Liver (tissue), 10 donors: ENCODE measurements at places on chromosomes 11 and 22. TPM values are rescaled to one million over a fixed set of nuclear protein-coding genes. Genes with fewer than 3 reads are reported as not detected.

GRCh38 chr11:83711106-83711527 lies 424.9 kb upstream of the CCDC90B start:
- DNase-seq = no peak

DNA sequence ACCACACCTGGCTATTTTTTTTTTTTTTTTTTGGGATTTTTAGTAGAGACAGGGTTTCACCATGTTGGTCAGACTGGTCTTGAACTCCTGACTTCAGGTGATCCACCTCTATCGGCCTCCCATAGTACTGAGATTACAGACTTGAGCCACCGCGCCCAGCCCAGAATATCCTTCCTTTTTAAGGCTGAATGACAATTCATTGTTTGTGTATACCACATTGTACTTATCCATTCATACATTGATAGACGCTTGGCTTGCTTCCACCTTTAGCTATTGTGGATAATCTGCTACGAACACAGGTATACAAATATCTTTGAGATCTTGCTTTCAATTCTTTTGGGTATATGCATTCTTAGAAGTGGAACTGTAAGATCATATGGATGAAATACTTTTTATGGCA lies 10.8 kb upstream of the RASSF10 start:
- DNase-seq = no peak

DNA sequence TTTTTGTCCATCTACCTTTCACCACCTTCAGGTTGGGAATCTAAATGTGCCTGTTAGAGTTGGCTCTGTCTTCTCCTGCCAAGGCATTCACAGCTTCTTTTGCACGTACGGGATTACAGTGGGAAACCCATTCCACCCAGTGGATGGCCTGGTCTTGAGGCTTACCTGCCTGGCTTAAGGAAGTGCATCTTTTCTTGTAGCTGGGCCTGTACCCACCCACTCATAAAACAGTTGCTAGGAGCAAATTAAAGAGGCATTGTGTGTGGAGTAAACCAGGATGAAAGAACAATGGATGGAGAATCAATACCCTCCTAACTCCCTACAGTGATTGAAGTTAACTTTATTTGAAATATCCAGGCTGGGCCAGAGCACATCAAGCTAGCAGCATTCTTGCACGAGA lies 71.6 kb downstream of the TEAD1 start:
- no peak for DNase-seq

GRCh38 chr11:30483056-30483455 lies 103.1 kb downstream of the MPPED2 start:
- no peak for DNase-seq

DNA sequence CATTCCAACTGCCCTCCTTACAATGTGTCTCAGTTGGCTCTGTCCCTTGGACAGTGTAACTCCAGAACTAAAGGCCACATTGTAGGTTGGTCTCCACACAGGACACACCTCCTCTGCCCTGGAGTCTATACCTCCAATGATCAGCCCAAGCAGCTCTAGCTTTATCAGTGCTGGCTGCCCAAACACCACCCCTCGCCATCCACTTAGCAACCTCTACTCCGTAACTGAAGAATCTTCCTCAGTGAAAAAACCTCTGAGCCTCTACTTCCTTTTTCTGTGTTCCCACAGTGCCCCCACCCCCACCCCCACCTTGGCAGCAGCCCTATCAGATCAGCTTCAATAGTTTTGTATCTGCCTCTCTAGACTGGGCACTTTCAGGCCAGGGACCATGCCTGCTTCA lies 33.4 kb downstream of the SERPINH1 start:
- DNase-seq = no peak

DNA sequence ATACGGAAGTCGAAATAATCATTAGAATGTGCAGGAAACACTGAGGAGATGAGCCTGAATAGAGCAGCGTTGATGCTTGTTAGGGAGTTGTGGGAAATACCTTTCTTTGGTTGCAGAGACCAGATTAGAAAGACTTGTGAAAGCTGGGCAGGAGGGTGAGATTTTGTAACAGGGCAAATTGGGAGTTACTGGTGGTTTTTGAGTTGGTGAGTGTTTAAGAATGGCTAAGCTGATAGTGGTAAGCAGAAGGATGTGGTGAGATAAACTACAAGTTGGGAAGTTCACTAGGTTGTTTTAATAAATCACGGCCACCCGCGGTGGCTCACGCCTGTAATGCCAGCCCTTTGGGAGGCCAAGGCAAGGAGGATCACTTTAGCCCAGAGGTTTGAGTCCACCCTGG lies 34.4 kb downstream of the MCAM start:
- no peak for DNase-seq

DNA sequence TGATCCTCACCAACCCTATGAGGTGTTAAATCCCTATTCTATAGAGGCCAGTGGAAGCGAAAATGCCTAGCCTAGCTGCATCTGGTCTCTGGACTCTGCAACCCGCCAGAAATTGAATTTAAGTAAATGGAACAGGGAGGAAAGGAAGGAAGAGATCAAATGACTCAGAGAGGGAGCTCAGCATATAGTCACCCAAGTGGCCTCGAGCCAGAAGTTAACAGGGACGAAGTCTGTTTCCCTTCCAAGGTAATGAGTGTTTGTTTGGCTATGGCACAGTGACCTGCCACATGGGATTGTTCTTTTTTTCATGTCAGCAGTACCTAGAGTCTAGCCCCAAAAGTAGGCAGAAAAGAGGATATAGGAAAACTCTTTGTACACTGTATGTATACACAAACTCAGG lies 66.3 kb downstream of the PAK1 start:
- DNase-seq = no peak

DNA sequence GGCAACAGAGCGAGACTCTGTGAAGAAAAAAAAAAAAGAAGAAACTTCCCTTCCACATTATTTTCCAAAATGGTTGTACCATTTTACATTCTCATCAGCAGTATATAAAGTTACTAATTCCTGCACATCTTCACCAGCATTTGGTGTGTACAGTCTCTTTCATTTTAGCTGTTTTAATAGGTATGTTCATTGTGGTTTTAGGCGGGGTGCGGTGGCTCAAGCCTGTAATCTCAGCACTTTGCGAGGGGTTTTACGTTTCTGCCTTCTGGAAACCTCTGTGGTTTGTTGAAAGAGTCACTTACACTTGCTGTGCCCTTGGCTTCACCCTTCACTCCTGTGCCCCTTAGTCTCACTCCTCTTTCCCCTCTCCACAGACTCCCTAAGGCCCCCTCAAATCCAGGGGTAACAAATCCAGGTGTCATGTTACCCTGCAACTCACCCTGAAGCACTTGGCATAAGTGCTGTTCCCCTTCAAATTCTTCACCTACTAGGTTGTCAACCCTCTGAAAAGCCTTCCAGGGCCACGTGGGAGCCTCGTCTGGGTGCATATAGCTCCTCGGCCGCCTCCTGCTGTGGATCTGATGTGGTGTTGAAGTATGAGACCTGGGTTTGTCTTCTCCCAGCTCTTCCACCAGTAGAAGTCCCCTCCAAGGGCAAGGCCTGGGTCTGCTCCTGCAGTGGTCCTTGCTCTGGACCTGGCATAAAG lies 20.8 kb downstream of the TOB2 start:
- DNase-seq = no peak

- no peak for DNase-seq
Observed at GRCh38 chr22:20422271-20423007, 15.2 kb downstream of the SCARF2 start.

DNA sequence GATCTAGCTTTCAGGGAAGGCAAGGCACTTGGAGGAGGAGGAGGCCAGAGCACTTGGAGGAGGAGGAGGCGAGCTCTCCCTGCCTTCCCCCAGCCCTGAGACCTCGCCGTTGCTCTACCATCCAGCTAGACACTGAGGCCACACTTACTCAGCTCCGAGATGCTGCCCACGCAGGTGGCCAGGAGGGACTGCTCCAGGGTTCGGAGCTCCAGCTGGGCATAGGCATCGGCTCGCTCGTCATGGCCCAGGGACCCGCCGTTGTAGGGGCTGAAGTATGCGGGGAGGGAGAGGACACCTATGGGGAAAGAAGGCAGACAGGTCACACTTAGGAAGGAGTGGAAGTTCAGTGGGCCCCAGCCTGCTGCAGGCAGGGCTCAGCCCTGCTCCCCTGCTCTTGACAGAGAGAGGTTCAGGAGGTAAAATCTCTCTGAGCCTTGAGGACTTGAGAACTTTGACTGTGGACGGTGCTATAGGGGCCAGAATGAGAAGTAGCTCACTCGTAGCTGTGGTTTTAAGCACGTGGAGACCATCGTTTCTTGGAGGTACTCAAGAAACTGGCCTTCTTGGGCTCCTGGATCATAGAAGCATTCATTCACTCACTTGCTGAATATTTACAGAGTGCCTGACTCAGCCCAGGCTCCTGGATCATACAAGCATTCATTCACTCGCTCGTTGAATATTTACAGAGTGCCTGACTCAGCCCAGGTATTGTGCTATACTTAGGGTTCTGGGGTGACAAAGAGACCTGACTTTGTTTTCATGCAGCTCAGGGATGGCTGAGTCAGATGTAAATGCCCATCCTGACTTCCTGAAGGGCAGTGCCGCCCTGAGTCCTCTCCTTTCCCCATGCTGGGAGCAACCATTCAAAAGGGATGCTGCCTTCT lies 99.2 kb downstream of the NAT10 start:
- no peak for DNase-seq

DNA sequence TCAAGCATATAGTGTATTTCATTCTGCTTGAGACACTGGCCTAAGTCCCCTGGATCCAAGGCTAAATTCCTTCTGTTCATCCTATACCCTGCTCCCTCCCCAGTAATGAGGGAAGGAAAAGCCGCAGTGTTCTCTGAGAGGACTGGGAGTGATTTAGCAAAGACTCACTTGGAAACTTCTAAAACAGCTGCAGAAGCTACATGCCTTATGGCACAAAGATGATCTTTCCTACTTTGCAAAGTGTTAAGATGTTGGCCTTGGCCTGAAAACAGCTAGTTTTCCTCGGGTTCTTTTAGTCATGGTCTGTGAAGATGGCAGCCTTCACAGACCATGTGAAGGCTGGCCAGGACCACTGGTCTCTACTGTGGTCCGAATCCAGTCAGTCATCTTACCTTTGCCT lies 65.7 kb downstream of the ABTB2 start:
- no peak for DNase-seq

GRCh38 chr22:23752750-23753149 lies 1.5 kb downstream of the VPREB3 start:
- DNase-seq = no peak

- no peak for DNase-seq
Observed at GRCh38 chr11:97361812-97362378, 972.1 kb downstream of the JRKL start.

GRCh38 chr11:117610901-117611300 lies 186.1 kb downstream of the DSCAML1 start:
- DNase-seq = no peak

- DNase-seq = no peak
Observed at GRCh38 chr11:119572481-119573424, 149.8 kb upstream of the THY1 start.

DNA sequence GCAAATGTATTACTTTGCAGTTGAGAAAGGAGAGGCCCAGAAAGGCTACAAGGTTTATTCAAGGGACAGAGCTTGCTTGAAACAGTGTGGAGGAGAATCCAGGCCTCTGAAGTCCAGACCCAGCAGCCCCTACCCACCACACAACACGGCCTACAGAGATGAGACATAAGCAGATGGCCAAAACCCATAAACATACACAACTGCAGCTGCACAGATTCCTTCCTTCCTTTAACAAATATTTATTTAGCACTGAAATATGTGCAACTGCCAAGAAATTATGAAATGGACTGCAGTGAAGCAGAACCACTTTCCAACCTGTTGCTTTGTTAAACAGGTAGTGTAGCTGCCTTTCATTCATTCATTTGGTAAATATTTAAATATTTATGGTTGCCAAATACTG lies 122.3 kb downstream of the SPATA19 start:
- DNase-seq = no peak

GRCh38 chr11:100689141-100689540 lies 2.1 kb downstream of the ARHGAP42 start:
- no peak for DNase-seq

DNA sequence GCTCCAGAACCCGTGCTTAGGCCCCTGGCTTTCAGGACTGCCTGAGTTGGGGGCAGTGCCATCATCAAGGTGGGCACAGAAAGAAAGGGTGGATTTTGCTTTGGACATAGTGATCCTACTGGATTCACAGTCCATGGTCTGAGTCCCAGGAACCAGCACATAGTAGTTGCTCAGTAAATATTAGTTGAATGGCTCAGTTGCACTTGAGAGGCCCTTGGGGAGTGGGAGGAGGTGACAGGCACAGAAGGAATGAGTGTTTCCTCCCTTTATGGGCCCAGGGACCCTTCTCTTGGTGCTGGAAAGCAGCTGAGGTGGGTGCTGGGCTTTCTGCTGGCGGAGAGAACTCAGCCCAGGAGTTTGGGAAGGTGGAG lies 16.6 kb downstream of the ARHGEF17 start:
- no peak for DNase-seq

DNA sequence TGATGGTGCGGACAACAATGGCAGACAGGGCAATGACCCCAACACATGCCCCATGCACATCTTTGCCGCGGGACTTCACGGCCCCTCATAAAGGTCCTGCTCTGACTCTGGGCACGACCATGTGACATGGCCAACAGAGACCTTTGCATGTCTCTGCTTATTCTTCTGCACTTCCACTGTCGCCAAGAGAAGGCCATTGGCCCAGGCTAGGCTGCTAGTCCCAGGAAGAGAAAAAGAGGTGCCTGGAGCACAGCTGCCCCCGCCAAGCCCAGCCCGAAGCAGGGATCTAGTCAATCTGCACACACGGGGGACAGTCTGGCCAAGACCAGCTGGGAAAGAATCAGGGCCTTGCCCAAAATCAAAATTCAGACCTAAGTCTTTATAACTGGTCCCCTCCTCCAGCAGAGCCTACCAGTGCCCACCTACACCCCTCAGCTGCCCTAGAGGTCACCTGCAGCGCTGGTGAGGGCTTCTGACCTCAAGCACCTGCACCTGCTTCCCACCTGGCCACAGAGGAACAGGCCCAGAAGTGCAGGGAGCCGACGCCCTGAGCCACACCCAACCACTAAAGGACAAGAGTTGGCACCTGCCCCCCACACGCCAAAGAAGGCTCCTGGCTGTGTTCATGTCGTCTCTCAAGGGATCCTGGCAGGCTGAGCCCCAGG lies 8.1 kb downstream of the SULT4A1 start:
- no peak for DNase-seq

- no peak for DNase-seq
Observed at GRCh38 chr11:27599217-27599616, 92.6 kb upstream of the LIN7C start.

DNA sequence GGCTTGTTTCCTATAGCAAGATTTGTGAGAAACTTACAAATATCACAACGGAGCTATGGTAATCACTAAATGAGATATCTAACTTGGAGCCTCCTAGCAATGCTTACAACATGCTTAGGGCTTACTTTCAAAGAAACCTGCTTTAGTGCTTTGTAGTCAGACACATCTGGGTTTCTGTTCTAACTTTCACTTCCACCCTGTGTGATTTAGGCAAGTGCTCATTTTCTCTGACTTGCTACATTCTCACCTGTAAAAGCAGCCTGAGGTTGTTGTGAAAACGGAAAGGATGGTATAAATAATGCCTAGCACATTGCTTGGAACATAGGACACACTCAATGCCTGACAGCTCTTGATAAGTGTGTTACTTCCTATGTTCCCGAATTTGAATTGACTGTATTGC lies 45.6 kb downstream of the LRRC4C start:
- no peak for DNase-seq

Gene ESAM
- 9.8 TPM for total RNA-seq

Gene ANKK1
- total RNA-seq = 0.08 TPM

Gene LYVE1
- 22.6 TPM for total RNA-seq

Gene CST6
- total RNA-seq = not detected

Gene MMP27
- total RNA-seq = not detected

Gene OR8G1
- total RNA-seq = not detected

Gene DENND6B
- 1.2 TPM for total RNA-seq

Gene VEGFB
- 3.6 TPM for total RNA-seq

Gene OR9Q2
- not detected for total RNA-seq

Gene IGSF22
- not detected for total RNA-seq

Gene CSNK2A3
- 0.51 TPM for total RNA-seq

Gene MYEOV
- 0.79 TPM for total RNA-seq

Gene IGLL1
- total RNA-seq = not detected

Gene SLC7A4
- total RNA-seq = 0.42 TPM
